ENCODE measurements at places on chromosomes 1 and 21.

DNA sequence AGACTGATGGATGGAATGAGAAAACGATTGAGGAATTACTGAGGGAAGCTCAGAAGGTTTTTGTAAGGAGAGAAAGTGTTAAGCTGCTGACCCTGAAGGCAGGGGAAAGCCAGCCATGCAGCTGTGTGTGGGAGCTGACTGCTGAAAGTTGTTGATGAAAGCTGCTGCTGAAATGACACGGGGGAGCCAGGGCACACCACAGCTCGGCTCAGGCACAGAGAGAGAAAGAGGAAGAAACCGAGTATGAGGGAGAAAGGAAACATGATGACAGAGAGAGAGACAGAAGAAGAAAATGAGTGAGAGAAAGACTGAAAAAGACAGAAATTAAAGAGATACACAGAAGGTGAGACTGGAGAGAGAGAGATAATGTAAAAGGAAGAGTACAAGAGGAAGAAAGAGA is 115.5 kb downstream of the LRRC53 start:
- DNase-seq: no peak

DNA sequence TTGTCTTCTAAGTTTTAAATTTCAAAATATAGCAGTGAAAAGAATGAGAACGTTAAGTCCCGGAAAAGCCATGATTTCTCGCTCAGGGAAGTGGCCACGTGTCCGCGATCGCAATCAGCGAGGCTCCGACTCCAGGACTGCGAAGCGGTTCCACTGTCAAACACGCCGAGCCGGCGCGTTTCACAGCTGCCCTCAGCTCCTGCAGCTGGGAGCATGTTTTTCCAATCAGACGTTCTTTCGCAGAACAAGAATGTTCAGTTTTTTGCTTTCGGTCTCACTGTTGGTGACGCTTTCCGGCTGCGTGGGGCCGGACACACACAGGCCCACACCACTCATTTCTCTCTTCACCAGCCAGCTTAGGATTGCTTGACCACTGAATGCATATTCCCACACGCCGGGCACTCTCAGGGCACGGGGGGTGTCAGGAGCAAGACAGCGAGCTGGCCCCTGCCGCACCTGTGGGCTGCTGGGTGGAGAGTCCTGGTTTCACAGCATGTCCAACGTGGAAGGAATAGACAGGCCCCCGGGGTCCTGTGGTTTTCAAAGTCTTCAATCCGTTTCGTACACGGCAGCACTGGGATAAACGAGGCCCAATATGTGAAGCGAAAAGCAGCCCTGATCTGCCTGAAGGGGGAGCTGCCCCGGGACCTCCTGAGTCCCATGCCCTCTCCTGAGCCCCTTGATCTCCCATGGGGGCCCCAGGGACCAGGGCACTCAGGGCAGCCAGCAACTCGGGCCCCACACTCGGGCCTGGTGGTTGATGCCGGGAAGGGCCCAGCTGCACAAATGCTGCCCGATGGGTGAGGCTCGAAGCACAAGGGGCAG is 47.3 kb upstream of the COL18A1 start:
- DNase-seq: no peak

DNA sequence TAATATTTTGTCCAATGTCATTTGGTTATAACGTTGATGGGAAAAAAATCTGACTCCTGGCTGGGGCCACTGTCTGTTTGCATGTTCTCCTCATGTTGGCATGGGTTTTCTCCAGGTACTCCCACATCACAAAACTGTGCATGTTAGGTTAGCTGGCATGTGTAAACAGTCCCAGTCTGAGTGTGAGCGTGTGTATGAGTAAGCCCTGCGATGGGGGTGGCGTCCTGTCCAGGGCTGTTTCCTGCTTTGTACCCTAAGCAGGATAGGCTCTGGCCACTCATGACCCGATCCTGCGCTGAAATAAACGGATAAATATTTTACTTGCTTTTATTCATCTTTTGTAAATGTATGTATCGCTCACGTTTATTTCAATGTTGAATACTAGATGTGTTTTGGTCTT is 13.5 kb downstream of the EFCAB14 start:
- no peak for DNase-seq

- no peak for DNase-seq
Observed at GRCh38 chr1:11526071-11526895, 47.3 kb downstream of the DISP3 start.

DNA sequence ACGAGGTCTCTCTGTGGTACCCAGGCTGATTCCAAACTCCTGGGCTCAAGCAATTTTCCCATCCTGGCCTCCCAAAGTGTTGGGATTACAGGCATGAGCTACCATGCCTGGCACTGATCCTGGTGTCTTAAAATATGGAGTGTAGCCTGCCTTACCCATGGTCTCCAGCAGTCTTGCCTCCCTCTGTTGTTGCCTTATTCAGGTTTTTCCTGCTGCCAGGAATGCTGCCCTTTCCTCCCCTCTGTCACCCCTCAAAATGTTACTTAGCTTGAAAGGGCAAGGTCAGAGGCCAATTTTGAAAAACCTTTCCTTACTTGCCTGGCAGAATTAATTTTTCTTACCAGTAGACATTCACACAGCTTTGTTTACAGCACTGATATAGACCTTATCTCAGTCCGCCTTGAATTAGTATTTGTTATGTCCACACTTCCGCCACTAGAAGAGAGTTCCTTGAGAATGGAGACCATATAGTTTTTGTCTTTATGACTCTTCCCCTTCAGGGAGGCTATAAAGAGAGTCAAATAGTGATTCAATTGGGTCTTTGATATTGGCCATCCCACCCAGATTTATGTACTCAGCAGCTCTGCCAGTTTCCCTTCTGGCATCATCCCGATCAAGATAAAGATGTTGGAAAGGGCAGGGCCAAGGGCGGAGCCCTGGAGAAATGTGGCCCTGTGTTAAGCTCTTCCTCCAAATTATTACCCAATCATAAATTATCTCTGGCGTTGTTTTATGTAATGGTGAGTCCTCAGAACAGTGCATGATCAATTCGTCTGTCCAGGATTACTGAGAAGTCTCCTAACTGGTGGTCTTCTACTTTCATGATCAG is 38.8 kb downstream of the C1orf21 start:
- DNase-seq: no peak

DNA sequence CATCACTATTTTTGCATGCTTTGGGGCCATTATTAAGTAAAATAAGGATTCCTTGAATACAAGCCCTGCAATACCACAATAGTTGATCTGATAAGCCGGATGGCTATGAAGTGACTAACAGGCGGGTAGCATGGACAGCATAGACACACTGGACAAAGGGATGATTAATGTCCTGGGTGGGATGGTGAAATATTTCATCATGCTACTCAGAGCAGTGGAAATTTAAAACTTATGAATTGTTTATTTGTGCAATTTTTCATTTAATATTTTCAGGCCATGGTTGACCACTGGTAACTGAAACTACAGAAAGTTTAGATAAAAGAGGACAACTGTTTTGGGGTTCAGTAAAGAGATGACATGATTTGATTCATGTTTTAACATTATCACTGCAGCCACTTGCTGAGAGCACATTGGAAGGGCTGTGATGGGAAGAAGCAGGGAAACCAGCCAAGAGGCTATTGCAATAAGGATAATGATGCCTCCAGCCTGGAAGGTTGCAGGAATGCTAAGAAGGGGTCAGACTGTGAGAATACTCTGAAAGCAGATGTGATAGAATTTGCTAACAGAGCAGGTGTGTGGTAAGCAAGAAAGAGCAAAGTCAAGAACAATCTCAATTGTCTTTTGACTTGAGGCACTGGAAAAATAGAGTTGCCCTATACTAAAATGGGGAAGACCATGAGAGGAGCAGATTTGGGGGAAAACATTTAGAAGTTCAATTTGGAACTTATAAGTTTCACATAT is 62.5 kb upstream of the TNFSF4 start:
- DNase-seq: no peak

GRCh38 chr1:966704-967300 is 520 bp downstream of the PLEKHN1 start:
- DNase-seq: peak; percentile 91

DNA sequence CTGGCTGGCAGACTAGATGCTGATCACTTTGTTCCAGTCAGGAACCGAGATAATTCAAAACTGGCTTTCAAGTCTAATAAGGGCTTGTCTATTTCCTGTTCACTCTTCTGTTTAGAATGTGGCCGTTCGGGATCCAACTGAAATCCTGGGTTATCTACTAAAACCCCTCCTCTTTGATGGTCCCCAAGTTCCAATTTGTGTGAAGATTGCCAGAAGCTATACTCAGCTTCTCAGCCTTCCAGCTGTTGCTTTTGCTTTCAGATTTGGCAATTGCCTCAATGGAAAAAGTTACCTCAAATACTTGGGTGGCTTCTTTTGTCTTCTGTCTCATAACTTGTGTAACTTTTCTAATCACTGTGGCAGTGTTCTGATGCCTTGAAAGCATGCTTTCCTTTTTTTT is 43.7 kb downstream of the BTBD8 start:
- no peak for DNase-seq

DNA sequence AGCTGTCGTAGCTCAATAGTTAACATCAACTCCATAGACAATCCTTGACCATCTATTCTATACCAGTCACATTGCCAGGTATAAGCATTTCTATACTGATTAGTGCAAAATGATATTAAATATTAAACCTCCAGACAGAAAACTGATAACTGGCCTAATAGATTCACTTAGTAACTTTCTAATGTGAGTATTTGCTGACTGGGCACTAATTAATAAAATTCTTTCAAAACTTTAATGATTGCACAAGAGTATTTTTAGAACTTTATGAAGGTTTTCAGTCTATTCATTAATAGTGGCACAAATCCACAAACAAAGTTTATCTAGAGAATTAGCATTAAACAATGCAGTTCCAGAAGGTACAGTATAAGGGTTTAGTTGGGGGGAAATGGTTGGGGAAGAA is 79.1 kb downstream of the TTLL7 start:
- no peak for DNase-seq

GRCh38 chr1:155295183-155295941 is 5.9 kb downstream of the PKLR start:
- DNase-seq: no peak

DNA sequence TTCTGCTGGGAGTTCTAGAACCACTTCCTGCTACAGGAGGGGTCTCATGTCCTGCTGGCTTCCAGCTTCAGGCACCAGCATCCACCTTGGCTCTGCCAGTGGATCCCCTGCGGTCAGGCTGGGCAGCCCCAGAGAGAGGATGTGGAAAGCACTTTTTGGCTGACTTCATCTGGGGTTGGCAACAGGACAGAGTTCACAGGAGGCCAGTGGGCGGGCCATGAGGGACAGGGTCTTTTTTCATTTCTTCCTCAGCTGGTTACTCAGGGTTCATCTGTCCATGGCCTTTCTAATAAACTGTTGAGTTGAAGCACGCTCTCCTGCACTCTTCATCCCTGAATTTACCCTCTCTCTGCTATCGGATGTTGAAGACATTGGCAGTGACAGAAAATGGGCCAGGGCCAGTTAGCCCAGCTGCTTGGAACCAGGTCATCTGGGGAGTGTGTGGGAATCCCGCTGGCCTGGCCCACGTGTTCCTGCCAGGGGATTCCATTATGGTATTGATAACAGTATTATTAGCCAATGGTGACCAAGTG is 45.2 kb downstream of the RPS6KA1 start:
- DNase-seq: no peak

GRCh38 chr1:234699795-234700665 is 90.1 kb upstream of the IRF2BP2 start:
- DNase-seq: no peak

DNA sequence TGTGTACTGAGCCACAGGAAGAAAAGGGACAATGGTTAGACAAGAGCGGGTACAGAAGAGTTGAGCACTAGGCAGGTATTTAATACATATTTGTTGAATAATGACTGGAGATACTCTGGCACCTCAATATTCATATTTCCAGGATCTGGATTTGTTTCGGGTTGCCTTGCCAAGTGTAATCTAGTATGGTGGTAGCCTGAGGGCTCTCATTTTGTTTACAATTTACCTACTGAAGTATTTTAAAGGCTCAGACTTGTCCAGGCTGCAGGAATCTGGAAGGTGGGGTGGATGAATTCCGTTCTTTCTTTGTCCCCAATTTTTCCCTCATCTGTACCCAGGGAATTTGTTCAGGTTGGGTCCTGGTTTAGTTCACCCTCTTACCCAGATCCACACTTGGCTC is 95.0 kb downstream of the CACHD1 start:
- DNase-seq: no peak

DNA sequence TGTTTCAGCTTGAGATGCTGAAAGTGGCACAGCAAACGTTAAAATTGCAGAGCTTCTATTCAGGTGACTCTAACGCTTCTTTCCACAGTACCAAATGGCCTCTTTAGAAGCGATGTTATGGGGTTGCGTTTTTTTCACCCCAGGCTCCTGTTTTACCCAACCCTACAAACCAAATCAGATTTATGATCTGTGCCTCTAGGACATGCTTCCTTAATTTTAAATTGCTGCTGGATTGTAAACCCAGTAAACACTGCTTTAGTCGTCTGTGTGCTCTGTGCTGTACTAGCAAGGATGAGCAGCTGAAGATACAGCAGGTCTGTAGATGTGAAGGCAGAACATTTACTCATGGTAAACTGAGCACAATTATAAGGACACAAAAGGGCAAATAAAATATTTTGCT is 13.0 kb downstream of the KCNK2 start:
- no peak for DNase-seq

DNA sequence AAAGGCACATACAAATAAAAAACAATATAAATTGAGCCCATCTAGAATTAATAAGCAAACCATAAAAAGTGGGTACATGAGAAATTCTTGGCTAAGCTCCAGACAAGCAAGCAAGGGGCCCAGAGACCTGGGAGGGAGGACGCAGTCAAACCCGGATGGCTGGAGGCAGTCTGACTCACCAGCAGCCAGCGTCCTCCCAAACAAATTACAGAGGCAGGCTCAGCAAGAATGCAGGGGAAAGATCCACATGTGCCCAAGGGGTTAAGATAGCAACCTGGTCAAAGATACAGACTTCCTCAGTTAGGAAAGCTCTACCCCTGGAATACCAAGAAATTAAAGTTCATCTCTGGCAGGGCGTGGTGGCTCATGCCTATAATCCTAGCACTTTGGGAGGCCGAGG is 7.4 kb upstream of the TIAM1 start:
- DNase-seq: no peak

GRCh38 chr21:44379515-44379848 is 26.1 kb downstream of the TRPM2 start:
- no peak for DNase-seq

DNA sequence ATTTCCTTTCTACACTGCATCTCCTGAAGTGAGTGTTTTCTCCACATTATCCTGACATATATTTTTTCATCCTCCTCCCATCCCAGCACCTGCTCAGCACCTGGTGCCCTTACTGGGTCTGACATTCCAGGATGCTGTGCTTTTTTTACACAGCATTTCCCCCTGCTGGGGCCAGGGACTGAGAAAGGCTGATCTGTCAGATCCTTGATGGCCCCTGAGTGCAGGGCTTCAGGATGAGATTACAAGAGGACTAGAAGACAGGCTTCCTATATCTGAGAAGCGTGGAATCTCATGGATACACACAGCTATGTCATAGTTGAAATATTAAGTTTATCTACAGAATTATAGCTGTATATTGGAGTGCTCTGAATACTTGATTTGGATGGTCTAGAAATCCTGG is 24.4 kb downstream of the RCAN1 start:
- no peak for DNase-seq
